ENCODE measurements at places on chromosomes 7 and 10.

GRCh38 chr10:131744346-131744745 lies 156.5 kb upstream of the PPP2R2D start:
- no peak for DNase-seq

DNA sequence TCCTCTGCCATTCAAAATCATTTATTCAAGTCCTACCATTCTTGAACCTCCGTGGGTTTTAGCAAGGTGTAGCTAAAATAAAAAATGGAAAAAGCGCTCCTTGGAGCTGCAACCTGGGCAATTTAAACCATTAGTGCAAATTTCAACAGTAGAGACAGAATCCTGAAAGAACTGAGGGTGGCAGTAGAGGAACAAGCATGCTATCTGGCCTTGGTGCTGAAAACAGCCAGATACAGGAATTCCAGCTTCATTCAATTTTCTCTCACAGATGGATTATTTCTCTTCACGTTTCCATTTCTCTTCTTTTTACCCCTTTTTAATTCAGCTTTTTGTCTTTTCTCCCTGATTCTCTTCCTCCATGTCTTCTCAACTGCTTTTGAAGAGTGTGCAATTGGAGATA lies 77.7 kb downstream of the OTUD1 start:
- no peak for DNase-seq

GRCh38 chr10:22029445-22030236 lies 26.1 kb upstream of the DNAJC1 start:
- no peak for DNase-seq

DNA sequence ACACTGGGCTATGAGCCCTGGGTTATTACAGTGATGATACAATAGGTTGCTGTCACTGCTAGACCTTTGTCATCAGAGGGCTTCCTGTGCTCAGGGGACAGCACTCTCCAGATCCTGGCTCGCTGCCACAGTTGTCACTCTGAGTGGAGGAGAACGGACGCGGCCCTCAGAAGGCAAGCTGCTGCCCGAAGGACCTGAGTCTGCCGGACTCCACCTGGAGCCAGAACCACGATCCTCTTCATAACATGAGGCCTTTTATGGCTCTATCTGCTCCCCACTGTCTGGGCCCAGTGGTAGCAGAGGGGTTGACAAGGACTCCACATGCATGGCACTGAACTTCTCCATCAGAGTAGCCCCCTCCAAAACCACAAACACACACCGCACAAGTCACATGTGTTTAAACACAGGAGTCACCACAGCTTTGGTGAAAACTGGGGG lies 94.7 kb upstream of the EFCAB10 start:
- DNase-seq: no peak

DNA sequence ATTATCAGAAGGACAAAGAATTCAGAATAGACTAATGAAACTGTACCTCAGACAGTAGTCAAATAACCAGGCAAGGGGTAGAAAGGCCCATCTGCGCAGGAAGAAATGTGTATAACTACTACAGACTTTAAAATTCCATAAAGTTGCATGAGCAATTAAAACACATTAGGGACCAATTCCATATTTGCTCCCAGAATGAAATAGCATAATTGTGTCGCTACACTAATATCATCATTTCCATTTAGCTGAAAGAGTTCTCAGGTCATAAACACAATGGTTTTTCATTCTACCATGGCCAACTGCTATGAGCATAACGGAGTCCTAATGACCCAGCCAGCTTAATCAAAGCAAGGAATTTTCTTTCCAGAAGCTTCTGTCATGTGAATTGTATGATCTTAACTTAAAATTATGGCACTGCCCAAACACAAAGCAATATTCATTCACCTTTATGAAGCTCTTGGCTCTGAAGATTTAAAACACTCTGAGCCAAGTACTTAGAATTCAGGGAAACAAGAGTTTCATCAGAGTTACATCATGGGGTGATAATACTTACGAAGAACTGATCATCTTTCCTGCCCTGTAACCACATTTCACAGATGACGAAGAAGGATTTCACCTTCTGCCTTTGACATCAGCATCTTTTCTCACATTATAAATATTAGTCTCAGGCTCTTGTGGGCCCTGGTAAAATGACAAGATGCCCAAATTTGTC lies 98.1 kb upstream of the DOCK1 start:
- DNase-seq: no peak

DNA sequence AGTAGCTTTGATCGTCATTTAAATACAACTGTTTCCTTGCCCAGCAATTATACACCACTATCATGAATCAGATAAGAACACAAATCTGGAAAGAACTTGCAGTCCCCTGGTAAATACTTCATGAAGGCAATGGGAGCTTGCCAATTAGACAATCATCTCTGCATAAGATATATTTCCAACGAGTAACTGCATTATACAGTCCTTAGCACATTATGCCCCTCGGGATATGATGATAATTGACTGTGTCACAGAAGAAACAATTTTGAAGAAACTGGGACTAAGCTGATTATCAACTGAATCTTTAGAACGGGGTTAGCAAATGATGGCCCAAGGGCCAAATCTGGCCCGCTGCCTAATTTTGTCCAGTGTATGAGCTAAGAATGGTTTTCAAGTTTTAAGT lies 155.7 kb downstream of the TRIL start:
- no peak for DNase-seq

DNA sequence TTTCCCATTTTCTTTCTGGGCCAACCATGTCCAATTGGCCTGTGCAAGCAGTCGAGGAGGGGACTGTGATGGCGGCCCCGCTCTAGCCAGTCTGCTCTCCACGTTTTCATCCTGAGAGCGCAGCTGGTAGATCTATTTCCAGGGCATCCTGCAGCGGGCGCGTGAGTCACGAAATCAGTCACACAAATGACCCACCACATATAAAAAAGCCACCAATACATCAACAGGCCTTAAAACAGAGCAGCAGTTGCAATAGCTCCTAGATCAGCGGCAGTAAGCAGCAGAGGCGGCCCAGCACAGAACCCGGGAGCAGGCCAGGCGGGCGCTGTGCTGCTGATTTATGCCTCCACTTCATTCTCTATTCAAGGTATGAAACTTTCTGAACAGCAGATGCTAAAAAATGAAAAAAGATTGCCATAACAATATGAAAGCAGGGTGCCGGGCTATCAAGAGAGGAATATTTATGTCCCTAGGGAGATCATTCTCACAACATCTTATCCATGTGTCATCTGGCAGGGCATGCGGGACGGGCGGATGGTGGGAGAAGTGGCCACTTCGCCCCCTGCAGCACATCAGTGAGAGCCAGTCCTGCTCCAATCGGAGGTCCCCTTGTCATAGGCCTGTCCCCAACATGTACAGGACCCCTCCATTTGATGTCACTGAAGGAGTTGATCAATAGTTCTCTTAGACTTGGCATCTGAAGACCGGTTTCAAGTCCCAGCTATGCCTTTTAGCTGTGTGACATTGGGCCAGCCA lies 98.0 kb upstream of the GPR26 start:
- no peak for DNase-seq

- DNase-seq: no peak
These were observed 488 bp downstream of the ABCF2 start for GRCh38 chr7:151226560-151226874.

DNA sequence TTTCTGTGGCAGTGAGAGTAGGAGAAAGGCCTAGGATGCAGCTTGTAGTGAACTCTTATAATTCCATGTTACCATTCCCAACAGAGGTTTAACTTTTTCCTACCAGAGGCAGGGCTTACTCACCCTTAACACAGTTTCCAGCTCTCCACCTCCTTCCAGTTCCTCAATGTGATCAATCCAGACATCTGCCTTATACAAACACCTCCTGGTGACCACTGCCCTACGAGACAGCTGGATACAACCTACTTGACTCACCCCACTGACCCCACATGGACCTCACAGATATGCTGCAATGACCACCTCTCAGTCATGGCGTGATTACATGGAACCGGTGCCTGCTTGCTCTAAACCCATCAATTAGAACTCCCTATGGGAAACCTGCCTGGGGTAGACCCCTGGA lies 326.5 kb downstream of the TNS3 start:
- DNase-seq: no peak

DNA sequence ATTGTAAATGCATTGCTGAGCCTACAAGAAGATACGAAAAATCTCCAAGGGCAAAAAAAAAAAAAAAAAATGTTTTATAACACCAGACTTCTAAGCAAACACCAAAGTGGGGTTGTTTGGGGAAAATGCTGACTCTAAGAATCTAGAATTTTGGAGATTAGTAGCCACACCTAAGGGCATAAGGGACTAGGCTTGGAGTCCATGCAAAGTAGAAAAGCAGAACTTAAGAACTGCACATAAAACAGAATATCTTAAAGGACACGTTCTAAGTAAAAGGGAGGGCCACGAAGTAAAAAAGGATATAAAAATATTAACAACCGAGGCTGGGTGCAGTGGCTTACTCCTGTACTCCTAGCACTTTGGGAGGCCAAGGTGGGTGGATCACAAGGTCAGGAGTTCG lies 269.8 kb upstream of the AUTS2 start:
- DNase-seq: no peak

- no peak for DNase-seq
These were observed 161.0 kb downstream of the DOCK4 start for GRCh38 chr7:112045222-112045621.

DNA sequence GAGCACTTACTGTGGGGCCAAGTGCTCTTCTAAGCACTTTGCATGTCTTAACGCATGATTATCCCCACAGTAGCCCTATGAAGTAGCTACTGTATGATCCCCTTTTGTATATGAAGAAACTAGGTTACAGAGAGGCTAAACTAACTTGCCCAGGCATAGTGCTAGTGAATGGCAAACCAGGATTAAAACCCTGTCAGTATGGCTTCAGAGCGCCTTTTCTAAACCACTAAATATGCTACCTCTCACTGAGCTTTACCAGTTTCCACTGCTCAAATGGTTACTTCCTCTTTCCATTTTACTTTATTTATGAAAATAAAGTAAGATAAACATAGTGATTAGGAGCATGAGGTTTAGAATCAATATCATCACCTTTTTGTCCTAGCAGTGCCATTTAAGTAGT lies 73.6 kb downstream of the PODXL start:
- DNase-seq: no peak

DNA sequence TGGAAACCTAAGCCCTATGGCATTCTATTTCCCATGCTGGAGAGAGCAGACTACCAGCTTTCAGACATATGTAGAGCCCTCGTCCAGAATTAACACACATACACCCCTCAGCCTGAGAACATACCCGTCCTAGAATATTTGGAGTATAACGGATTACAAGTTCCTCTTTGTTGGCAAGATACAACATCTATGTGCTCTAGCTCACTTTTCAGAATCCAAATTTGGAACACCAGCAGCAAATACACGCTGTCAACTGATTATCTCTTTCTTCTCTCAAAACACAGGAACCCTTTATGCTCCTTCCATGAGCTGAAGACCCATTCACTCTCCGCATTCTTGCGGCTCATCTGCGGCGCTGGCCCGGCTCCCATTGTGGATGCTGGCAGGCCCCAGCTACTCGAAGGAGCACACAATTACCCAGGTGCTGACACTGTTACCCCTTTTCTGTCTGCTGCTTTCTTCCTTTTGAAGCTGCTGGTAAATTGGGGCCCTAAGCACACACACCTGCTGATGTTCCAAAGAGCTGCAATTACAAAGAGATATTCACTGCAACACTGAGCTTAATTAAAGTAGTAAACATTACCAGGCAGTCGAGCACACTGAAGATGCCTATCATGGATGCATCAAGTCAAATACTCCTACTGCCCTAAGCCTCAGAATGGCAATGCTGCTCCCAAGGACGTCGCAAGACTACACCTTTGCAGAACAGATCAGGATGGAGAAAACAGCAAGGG lies 70.0 kb downstream of the VOPP1 start:
- peak; percentile 59 for DNase-seq

- DNase-seq: no peak
These were observed 29.0 kb downstream of the PRPF18 start for GRCh38 chr10:13615650-13616300.

DNA sequence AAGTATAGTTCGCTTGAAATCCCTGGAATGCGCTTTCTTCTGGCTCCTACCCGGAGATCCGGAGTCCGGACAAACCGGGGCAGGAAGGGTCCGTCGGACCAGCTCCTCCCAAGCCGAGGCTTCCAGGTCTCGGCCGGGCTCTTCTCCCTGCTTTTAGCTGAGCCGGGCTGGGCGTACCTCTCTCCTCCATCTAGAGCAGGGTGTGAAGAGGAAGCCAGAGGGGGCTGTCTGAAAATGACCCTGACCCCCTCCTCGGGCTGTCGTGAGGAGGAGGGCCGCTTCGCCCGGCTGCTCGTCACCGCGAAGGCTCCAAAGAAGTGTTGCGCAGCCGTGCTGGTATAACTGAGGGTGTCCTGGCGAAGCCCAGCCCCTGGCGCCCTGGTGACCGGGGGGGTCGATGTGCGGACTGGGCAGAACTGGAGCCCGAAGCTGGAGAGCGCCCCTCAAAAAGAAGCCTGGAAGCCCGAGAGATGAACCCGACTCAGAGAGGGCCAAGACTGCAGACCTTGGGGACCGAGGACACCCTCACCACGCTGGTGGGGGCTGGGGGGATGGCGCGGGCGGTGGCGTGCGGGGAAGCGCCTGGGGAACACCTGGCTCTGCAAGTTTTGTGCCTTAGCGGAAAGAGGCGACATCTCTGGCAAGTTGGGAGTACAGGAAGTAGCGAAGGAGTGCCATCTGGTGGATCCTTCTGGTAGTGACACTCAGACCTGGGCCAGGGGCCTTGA lies 5.7 kb downstream of the KAZALD1 start:
- peak; percentile 78 for DNase-seq

GRCh38 chr10:78470267-78471103 lies 436.8 kb downstream of the RPS24 start:
- peak; percentile 77 for DNase-seq

DNA sequence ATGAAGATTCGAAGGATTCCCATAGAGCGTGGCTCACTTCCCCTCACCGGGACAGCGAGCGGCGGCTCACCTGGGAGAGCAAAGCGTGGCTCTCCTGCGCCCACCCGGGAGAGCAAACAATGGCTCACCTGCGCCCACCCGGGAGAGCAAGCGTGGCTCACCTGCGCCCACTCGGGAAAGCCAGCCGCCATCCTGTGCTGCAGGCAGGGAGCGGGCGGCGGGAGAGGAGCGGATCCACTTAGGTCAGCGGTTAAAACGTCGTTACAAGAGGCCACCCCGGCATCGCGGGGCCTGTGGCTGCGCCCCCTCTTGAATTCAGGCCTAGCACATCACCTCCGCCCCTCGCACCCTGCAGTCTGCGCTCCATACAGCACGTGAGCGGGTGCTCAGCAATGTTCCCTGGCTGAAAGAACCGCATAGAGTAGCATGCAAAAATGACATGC lies 461 bp upstream of the FIGNL1 start:
- no peak for DNase-seq

DNA sequence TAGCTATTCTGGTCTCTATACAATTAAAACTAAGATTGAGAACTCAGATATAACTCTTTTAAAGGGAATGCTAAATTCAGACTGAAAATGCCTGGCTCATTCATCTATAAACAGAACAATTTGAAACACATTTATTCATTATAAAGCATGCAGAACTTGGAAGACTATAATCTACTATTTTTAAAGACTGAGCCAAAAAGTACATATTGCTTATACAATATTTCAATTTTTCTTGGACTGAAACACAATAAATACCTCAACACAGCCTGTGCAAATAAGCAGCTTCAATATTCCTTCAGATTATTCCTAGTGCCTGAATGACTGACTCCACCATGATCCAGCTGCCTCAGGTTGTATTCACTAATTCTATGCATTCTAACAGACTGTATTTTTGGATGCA lies 15.5 kb upstream of the PHYH start:
- no peak for DNase-seq

Data from NCI-H1436 (cell line).